GM23248 (cell line): ENCODE measurements at places on chromosomes 2 and 18. TPM values are rescaled to one million over a fixed set of nuclear protein-coding genes. Genes with fewer than 3 reads are reported as not detected.

- DNase-seq: peak; percentile 57
These were observed 23.2 kb downstream of the SPEG start for GRCh38 chr2:219457784-219458369.

DNA sequence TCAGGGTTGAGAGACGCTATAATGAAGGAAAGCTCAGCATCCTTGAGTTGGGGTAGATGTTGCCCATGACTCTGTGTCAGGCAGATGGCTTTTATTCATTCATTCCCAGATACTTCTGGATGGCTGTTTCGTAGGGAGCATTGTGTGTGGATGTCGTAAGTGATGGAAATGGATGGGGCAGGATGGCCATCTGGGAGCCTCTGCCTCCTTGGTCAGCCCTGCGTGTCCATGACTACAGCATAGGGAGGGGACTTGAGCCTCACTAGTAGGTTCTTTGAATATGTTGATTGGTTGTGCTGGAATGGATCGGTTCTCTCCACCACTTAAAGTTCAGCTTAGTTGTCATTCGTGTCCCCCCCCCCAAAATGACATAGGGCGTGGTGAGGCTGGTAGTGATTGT, 44.9 kb downstream of the TGOLN2 start:
- no peak for DNase-seq

DNA sequence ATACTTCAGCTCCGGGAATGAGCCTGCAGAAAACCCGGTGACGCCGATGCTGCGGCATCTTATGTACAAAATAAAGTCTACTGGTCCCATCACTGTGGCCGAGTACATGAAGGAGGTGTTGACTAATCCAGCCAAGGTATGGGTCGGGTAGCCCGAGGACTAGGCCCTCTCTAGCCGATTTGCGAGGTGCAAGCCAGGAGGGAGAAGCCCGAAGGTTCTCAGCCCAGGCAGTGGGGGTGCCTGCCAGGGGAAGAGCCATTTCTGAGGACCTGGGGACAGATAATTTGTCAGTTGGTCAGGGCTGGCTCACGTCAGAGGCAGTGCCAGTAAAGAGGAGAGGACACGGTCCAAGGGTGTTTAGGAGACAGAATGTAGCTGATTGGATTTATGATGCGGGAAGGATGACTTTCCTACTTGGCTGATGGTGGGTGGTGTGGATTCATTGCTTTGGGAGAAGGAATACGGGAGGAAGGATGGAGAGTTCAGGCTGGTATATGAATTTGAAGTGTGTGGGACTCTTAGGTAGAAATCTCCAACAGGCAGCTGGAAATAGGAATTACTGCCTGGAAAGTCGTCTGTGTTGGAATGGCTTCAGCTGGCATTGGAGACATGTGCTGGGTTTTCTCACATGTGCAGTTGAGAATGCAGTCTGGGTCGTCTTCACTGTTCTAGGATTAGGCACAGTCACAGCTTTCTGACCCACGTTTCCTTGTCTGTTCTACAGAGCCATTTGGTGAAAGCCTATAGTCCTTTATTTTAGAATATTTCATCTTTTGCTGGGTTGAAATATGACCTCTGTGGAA, 874 bp downstream of the NDUFAF7 start:
- peak; percentile 62 for DNase-seq

DNA sequence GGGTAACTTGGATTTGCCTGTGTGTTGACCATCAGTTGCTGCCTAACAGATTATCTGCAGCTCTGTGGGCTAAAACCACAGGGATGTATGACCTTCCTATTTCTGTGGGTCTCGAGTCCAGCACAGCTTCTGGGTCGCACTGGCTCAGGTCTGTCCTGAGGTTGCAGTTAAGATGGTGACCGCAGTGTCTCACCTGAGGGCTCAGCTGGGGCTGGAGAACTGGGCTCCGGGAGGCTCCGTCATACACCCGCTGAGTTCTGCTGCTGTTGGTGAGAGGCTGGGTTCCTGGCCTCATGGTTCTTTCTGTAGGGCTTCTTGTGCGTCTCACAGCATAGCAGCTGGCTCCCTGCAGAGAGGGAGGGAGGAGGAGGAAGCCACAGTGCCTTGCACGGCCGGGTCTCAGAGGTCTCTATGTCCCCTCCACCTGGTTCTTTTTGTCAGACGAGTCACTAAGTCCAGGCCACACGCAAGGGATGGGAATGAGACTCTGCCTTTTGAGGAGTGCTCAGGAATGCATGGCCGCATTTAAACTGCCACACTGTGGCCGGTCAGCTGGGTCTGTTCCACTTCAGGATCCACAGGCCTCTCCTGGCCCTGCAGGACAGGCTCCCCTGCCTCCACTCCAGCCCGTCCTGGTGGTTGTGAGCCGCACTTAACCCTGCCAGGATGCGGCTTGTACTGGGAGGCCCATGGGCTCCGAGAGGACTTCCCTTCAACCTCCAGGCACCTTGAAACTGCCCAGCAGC, 67.2 kb downstream of the ADI1 start:
- DNase-seq: no peak

Gene UGT1A6
- polyA plus RNA-seq: not detected in 2 replicates

GRCh38 chr18:22302144-22302543, 115.6 kb downstream of the CTAGE1 start:
- no peak for DNase-seq

Gene GCC2
- polyA plus RNA-seq: 47.9 and 53.1 TPM in 2 replicates

Gene KIAA2012
- polyA plus RNA-seq: 0.13 and 0.18 TPM in 2 replicates

DNA sequence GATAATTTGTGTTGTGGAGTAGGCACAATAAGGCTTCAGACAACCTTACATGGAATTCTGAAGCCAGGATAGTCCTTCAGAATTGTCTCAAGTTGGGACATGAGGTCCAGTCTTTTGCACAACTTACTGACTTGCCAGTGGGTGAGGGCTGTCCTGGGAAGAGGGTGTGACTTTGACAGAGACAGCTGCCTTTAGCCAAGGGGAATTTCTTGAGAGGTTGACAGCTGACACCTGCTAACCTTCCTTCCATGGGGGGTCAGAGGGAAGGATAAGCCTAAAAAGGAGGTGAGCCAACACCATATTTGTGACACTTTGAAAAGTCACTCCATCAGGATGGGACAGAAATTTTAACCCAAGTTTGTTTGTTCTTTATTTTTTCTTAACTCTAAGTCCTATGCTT, 907.8 kb upstream of the CRIM1 start:
- DNase-seq: no peak

DNA sequence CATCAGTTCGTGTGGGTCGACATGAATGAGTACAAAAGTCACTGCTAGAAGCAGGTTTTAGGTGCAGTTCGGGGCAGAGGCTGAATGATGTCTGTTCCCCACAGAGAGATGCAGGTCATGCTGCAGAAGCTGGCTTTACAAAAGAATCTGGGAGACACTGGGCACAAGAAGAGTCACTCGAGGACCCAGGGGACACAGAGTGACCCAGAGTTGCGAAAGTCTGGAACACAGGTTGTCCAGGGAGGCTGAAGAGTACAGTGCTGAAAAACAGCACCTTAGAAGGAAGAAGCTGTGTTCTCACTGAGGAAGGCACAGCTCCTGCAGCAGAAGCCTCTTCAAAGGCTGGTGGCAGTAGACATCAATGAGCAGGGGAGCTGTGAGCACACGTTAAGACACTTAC, 14.8 kb downstream of the CACNB4 start:
- no peak for DNase-seq

DNA sequence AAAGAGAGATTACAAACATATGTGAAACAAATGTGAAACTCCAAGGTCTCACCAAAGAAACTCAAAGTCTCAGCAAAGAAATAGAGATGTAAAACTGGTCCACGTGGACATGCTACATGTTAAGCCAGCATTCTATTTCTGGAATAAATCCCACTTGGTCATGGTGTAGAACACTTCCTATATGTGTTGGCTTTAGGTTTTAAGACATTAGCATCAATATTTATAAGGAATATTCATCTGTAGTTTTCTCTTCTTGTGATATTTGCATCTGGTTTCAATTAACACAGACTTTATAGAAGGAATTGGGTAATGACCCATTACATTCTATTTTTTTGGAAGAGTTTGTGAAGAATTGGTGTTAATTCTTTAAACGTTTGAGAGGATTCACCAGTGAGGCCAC, 133.1 kb downstream of the COPS8 start:
- peak; percentile 75 for DNase-seq

- no peak for DNase-seq
These were observed 111.1 kb downstream of the CDC42EP3 start for GRCh38 chr2:37560241-37560848.

- DNase-seq: peak; percentile 30
These were observed 329.6 kb upstream of the ID2 start for GRCh38 chr2:8352296-8352695.

Gene MAPK4
- polyA plus RNA-seq: not detected in 2 replicates

DNA sequence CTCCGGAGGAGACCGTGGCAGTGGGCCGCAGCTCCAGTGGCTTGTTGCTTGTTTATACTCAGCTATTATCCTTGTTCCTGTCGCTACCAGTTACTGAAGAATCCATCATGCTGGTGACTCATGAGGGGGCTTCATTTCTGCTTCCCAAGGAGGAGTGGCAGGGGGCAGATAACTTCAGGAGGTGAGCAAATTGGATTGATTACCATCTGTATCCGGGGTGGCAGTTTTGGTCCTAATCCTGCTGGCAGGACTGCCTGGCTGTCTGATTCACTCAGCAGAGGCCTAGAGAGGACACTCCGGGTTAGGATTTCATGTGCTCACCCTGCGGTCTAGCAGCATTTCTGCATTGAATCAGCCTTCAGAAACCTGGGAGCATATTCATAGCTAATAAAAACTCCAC, 230.0 kb downstream of the ACTR3 start:
- DNase-seq: peak; percentile 48

- peak; percentile 39 for DNase-seq
These were observed 786 bp upstream of the TMEM200C start for GRCh38 chr18:5895876-5896740.

- DNase-seq: peak; percentile 88
These were observed at the start of gene CCDC85A for GRCh38 chr2:56183643-56184499. Gene CCDC85A, plus strand, starts transcription at chr2:56183990. Its CDS starts 635 bp downstream, at chr2:56184625.

Gene GCG
- not detected in 2 replicates for polyA plus RNA-seq
